Erythroblast (primary cell): ENCODE measurements at places on chromosomes 4 and X.
A peak's percentile ranks its signal among the peaks of the same experiment; 100 is the strongest.

DNA sequence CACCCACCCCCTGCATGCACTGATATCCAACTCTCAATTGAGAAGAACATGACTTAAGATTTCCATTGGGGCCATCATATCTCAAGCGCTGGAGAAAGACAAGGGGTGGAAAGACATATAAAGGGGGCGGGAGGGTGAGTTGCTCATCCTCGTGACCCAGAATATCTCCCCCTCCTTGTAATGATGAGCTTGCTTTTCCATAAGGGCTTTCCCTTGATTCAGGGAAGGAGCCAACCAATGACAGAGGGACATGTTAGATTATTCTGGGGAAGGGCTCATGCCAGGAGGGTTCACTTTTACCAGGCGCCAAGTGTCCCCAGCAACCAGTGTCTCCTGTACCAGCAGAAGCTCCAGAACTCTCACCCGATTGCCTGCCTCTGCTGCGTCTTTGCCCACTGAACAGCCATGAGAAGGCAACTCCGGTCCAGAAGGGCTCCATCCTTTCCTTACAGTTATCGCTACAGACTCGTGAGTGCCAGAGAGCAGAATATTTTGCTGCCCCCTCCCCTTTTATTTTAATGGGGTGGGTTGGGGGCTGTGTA is at the start of gene ATP1B4:
TSS of gene ATP1B4 (plus strand) at position 326 of the 542 bp plus-strand sequence. CDS start at position 406, 80 bp downstream.
- DNase-seq = no peak

DNA sequence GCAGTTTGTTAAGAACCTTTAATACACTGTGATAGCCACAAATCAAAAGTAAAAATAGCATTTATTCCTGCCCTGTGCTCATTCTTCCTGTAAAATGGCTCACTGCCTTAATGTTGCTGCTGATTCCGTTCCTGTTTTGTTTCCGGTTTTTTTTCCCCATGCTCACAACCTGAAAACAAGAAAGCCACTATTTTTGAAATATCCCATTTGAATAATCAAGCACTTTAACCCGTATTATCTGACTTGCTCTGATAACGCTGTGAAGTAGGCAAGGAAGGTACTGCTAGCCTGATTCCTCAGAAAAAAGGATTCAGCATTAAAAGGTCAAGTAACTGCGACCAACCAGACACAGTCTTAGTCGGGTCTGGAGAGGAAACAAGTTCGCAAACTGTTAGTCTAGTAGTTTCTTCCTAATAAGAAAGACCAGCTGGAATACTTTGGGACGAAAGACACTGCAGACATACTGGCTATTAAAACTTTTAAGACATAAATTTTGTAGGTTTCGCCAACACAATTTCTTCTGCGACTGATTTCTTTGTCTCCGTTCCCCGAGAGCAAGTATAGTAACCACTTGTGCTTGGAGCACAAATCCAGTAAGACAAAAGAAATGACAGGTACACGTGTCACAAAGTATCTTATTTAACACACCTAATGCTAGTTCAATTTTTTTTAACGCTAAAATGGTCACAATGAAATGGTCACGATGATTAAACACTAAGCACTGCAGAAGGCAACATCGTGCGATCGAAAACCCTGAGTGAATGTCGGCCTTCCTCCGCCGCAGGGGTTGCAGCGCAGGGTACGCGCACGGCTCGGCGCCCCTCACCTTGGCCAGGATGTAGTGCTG is 802 bp downstream of the COX18 start:
- peak; percentile 68 for DNase-seq

GRCh38 chr4:108140328-108140727 is 28.4 kb downstream of the LEF1 start:
- DNase-seq = no peak

GRCh38 chrX:52346174-52347165 is 22.4 kb upstream of the XAGE2 start:
- peak; percentile 49 for DNase-seq

DNA sequence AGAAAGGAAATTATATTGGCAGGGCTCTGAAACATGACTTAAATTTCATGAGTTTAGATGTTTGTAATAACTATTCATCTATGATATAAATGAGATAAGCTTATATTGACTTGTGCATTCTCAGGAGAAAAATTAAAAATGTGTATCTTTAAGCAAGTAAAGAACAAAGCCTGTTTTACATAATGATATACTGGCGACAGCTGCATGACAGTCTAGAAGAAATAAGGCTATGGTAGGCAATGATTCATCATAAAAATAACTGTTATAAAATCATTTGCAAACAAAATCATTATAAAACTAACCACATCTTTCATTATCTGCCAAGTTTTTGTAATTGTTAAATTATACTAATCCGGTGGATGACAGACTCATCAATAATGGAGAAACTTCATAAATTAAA is 188.1 kb downstream of the ADAM29 start:
- no peak for DNase-seq

GRCh38 chrX:66638591-66639500 is at the start of gene EDA2R:
Gene EDA2R, minus strand, starts transcription at chrX:66639078. Its CDS starts 23,058 bp downstream, at chrX:66616020.
- peak; percentile 18 for DNase-seq

DNA sequence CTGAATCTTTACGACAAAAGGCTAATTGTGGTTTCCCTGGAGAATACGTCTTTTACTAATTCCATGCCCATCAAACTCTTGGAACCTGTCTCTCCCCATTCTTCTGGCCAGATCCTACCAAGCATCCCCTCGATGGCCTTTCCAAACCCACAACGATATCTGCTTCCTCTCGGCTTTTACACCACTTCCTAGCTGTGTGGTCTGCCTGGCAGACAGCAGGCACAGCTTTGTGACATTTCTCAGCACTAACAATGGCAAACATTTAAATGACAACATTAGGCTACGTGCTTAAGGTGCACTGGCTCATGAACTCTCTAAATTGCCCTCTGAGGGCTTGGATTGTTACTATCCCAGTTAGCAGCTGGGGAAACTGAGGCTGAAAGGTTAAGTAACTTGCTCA is 141.0 kb downstream of the NSUN7 start:
- no peak for DNase-seq

- no peak for DNase-seq
These were observed 673 bp downstream of the PARM1 start for GRCh38 chr4:74933562-74934015.

- no peak for DNase-seq
These were observed 40.1 kb downstream of the FAM241A start for GRCh38 chr4:112185334-112185733.

GRCh38 chr4:66071911-66072310 is 401.6 kb upstream of the EPHA5 start:
- no peak for DNase-seq

GRCh38 chrX:22800806-22801205 is 199.0 kb upstream of the DDX53 start:
- no peak for DNase-seq
